NCI-H1048 (cell line): ENCODE measurements at places on chromosomes 13 and 19.

DNA sequence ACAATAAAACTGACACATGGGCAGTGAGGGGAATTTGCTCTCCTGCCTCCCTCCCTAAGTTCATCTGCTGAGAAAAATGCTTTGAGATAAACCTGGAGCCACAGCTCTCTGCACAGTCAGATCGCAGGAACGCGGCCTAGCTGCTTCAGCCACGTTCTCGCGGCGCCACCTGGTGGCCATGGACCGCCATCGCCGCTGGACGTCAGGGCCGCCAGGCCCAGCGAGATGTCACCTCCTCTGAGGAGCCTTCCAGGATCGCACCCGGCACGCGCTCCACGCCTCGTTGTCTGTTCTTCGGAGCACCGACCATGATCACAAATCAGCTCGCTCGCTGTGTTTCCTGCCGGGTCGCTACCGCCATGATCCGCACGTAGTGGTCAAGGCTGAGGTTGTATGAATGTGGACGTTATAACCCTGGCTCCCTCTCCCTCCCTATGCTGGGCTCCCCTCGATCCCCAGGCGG is 20.6 kb upstream of the USP29 start:
- DNase-seq: no peak

DNA sequence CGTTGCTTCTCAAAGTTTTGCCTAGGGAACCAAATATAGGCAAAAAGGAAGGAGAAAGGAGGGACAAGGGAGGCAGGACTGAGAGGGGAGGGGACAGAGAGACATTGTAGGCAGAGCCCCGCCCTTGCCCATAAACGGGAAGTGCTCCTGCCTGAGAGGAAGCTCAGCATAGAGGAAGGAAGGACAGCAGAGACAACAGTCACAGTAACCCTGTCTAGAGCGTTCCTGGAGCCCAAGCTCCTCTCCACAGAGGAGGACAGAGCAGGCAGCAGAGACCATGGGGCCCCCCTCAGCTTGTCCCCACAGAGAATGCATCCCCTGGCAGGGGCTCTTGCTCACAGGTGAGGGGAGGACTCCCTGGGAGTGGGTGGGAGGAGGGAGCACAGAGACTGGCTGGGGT is at the start of gene CEACAM21:
CEACAM21 (plus strand) TSS at position 169 of the 400 bp plus-strand sequence; CDS start at position 278, 109 bp downstream.
- no peak for DNase-seq

- no peak for DNase-seq
These were observed 8.9 kb upstream of the WBP4 start for GRCh38 chr13:41052441-41052840.

- DNase-seq: no peak
These were observed 1.7 kb upstream of the IFT88 start for GRCh38 chr13:20565115-20565736.

DNA sequence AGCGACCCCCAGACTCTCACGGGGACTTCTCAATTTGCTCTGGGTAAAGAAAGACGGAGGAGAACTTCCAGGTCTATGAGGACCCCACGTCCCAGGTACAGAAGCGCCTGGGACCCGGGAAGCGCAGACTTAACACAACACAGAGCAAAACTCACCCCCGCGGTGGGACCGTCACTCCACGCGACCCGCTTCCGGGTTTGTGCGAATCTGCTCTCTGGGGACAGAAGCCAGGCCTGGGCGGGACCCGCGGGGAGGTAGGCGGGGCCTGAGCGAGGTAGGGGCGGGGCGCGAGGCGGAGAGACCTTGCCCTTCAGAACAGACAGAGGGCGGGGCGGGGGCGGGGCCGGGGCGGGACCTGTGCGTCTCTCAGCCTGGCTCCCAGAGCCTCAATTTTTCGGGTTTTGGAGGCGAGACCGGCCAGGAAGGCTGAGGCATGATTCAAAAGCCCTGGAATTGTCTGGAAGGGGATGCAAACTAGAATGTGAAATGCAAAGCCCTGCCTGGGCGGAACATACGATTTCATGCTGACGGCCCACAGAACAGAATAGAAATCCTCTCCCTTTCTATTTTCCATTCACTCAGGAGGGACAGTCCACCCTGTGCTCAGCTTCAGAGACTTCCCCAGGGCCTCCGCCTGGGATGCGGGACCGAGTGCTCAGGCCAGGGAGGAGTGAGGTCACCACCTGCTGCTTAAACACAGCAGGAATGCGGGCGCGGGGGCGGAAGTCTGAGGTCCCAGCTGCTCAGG is 19.3 kb upstream of the ZNF888 start:
- DNase-seq: peak; percentile 70

DNA sequence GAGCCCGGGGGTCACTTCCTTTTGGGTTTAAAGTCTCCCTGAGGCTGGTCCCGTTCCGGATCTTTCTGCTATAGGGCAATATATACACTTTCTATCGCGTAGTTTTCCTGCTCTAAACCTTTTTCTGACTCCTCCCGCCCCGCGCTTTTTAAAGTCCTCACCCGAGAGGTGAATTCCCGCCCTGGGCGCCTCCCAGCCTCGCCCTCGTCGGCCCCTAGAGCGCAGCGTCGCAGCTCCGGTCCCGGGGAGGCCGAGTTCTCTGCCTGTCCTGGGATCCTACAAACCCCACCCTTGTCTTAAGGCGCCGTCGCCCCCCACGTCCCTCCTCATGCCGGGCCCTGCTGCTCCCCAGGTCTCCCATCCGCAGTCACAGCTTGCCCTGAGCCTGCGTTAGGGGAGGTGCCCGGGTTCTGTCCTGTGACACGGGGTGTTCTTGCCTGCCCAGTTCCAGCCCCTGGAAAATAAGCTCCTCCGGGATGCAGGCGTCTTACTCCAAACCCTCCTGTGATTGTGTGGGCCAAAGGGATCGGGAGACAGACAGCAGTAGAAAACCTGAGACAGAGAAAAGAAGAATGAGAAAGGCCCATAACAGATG is 491 bp downstream of the ZNF525 start:
- DNase-seq: no peak

GRCh38 chr19:17304386-17305215 is 1.1 kb upstream of the MRPL34 start:
- DNase-seq: no peak

DNA sequence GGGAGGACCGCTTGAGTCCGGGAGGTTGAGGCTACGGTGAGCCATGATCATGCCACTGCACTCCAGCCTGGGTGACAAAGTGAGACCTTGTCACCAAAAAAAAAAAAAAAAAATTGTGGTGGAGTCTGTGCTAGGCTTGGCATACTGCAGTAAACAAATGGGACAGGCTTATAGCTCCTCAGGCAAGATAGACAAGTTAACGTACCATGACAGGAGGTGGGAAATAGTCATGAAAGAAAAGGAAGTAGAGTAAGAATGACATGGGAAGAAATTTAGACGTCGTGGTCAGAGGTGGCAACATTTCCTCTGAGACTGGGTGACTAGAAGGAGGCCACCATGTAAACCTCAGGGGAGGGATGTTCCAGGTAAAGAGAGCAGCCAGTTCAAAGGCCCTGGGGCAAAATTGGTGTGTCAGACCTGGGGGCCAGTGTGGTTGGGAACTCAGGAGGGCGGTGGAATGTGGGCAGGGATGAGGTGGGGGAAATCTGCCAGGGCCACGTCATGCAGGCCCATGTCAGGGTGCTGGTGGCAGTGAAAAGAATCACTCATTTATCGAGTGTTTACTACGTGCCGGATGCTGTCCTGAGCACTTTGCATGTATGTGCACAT is 5.6 kb downstream of the SNRPA start:
- no peak for DNase-seq

DNA sequence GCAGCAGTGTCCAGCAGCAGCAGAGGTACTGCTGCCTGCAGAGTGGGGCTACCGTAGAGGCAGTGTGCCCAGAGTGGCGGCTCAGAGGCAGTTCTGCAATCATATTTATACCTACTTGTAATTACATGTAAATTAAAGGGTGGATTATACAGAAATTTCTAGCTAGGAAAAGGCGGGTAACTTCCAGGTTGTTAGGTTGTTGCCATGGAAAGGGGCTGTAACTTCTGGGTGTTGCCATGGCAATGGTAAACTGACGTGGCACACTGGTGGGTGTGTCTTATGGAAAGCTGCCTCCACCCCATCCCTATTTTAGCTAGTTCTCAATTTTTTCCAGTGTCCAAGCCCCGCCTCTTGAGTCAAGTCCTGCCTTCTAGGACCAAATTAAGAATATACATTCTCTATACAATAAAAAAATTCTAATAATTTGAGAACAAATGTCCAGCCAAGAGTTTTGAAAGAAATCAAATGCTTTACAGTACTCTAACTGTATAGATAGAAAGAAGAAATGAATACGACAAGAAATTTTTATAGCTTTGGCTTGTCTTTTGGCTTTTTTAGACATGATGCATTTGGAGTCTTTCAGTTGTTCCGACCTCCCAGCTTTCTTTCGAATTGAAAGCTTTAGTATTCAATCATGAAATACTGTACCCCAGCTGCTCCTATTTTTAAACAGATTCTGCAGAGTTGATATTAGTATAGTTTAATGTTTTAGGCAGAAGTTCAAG is 816.6 kb downstream of the DIAPH3 start:
- no peak for DNase-seq

DNA sequence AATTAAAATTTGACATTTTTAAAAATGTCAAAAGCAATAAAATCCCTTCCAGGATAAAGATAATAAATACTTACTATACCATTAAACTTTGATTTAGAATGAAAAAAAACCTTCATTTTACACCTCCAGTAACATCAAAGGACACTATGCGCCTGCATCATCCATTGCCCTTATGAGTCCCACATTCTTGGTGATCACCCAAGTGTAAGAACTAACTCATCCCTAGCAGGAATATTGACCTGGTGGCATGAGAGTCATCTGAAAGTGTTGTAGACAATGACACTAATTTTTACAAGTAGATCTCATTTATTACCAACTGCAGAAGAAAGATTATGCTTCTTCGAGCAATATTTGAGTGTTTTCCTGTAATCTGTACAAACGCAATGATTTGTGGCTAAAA is 1128.9 kb downstream of the EFNB2 start:
- no peak for DNase-seq

DNA sequence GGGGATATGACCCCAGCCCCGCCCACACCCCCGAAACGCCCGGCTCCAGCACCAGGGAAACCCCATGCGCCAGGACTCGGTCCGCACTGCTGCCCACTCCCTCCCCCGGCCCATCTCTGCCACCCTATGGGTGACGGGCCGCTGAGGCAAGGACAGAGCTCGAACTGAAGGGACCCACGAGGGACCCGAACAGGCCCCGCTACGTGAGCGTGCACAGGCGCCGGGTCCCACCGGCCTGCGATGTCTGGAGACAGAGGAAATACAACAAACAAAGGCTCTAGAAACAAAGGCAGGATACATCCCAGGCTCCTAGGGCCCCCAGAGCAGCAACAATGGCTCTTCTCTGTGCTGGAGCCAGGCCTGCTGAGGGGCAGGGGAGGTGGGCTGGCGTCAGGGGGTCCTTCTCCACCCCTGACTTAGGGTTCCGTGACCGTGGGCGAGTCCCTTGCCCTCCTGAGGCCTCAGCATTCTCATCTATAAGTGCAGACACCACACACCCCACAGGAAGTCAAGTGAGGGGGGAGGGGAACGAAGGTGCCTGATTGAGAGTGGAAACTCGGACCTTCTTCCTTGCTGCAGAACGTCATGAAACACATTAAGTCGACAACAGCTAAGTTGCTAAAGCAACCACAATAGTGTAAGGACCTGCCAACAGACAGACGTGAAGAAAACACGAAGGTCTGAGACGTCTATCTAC is 3.1 kb downstream of the ABHD17A start:
- DNase-seq: no peak

GRCh38 chr19:19546751-19547162 is 8.7 kb downstream of the CILP2 start:
- DNase-seq: no peak

DNA sequence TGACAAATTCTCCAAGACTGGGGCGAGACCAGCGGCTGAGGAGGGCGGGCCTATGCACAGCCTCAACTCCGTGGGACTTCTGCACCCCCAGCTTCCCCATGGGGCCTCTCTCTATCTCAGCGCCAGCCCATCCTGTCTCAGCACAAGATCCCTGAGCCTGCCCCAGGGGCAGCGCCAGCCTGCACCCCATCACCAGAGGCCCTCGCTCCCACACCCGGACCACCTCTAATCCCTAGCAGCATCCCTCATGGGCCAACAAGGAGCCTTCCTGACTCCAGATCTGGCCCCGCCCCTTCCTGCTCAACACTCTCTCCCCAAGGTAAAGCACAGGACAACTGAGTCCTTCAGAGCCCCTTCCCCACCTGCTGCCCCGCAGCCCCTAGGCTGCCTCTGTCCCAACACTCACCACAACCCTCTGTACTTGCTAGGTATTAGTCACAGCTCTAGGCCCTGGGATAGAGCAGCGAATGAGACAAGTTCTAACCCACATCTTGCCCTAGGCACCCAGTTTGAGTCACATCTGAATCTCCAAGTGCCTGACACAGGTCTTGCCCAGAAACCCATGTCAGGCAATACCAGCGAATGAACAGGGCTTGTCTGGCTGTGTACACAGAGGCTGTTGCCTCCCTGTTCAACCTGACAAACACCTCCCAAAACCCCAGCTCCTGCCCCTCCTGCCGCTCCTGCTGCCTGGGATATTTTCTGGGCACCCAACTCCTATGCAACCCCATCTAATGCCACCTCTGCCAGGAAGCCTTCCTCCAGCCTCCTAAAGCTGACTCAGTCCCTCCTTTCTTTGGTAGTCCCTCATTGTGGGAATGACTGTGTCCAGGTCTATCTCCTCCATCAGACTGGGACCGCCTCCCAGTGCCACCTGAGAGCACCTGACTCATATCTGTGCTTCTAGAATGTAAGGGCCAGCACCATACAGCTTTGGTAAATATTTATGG is 18.6 kb downstream of the GRIK5 start:
- DNase-seq: no peak

- no peak for DNase-seq
These were observed at the start of gene MLNR for GRCh38 chr13:49220036-49220855. Gene MLNR, plus strand, starts transcription at chr13:49220338. Its CDS starts 0 bp downstream, at chr13:49220338.

DNA sequence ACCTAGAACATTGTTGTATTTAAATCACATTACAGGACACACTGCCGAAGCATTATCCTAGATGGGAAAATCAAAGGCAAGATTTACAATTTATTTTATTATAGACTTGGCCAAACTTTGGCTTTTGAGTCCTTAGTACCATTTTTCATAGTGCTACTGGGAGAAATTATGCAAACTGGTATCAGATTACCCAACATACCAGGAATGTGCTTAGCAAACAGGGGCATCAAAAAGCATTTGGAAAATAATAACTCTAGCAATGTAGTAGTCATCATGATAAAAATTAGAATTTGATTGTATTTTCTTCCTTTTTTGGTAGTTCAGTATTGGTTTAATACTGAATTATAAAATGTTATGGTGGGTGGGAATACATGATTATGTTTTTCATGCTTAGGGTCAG is 34.0 kb downstream of the GPC6 start:
- DNase-seq: no peak

DNA sequence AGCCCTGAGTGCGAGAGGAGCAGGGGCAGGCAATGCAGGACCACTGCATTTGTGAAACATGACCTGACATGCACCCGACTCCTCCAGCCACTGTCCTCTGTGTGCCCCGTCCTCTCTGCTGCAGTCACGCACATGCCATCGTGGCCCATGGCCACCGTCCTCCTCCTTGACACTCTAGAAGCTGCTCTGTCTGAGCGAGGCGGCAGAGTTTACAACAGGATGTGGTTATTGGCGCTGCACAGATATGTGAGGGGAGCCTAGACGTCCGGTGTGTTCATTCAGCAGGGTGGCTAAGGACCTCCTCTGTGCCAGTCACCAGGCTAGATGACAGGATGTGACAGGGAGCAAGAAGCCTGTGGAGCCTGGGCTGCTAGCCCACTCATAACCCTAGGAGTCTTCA is 277.8 kb downstream of the FOXO1 start:
- no peak for DNase-seq
